ENCODE measurements at places on chromosomes 7 and 10.

DNA sequence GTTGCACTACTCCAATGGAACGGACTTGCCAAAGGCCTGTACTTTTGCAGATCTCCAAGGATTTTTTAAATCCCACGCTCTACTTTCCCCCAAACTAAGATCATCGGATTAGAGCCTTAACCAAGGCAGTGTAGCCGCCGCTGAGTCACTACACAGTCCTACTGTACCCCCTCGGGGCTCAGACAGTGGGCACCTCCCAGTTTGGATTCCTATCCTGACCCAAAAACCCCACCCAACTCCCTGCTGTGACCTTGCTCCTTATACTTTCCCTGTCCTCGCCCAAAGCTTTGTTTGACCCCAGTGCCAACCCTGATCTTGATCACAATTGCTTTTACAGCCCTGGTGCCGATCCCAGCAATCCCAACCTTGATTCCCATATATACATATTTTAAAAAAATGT lies 17.5 kb upstream of the PLAU start:
- DNase-seq = no peak

GRCh38 chr10:56622335-56622973 lies 261.4 kb upstream of the ZWINT start:
- DNase-seq = no peak

- DNase-seq = no peak
Measured at GRCh38 chr7:131108212-131108940, 219.3 kb upstream of the MKLN1 start.

DNA sequence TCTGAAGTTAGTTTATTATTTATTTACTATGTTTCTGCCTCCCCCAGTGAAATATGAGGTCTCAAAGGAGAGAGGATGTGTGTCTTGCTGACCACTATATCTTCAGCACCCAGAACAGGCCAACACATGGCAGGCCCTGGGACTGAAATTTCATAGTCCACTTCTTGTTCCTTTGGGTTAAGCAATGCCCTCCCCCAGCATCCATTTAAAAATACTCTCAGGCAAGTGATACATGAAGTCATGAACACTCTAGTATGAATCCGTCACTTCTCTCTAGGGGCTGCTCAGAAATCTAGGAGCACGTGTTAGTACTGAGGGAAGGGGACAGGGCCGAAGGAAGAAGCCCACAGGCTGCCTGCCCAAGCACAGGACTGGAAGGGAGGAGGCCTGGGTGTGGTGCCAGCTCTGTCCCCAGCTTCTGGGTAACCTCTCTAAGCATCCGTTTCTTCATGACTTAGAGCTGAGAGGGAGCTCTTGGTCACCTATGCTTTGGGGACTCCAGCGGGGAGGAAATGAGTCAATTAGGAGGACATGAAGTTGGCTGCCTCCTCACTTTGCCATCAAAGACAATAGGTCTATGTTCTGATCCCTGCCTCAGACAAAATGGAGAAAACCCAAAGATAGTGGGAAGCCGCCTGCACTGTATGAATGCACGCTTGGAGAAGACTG lies 119.2 kb downstream of the KCNMA1 start:
- no peak for DNase-seq

- DNase-seq = no peak
Measured at GRCh38 chr7:136517971-136518370, 350.5 kb upstream of the CHRM2 start.

DNA sequence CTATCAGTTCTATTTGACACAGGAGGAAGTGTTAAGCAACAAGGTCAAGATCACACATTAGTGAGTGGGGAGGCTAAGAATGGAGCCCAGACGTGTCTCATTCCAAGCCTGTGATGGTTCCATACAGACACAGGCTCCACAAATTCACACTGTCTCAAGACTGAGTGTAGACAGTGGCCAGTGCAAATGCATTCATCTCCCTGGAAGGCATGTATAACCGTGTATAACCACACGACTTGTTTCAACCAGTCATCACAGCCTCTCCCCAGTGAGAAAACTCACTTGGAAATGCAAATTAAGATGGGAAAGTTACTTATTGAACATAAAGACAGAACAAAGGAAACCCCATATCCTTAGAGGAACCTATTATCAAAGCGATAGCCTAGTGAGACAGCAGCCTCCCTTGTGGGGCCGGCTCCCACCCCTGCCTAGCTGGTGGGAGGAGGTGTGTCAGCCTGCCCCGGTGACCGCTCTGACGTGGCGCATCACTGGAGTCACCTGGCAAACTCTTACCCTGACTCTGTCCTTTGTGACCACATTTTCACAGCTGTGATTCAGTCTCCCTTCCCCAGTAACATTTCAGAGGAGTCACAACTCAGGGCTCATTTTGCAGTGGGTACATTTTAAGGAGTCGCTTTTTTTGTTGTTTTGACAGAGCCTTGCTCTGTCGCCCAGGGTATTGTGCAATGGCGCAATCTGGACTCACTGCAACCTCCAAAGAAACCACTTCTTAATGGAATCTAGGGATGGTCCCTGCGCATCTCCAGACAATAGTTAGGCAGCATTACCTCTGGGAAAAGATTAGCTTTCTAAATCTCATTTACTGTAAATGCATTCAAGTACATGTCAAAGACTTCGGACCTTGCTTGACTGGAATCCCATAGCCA lies 126.6 kb upstream of the PARD3 start:
- DNase-seq = peak; percentile 13

- no peak for DNase-seq
Measured at GRCh38 chr10:129788215-129788614, 175.9 kb downstream of the EBF3 start.

DNA sequence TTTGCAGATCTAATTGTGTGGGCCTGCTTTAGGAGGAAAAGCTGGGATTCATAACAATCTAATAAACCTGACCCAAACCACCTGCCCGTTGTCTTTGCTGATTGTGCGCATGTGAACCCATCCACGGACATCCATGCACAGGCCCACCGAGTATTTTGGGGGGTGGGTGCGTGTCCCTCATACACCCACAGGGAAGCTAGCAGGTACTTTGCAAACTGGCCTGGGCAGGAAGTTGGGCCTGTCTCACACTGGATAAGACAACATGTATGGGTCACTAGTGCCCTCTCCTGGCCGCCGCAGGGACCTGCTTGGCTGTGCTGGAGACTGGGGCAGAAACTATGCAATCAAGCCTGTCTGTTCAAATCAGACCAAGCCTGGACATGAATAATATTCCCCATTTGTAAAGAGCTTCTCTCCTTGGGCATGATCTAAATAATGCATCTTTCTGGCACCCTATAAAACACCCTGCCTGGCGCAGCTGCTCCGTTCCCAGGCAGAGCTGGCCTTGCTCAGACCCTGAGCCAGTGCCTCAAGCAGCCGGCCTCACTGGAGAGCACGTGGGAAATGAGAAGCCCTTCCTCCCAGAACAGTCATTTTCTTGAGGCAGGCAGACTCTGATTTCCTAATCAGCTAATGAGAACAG lies 15.8 kb downstream of the ECHDC3 start:
- peak; percentile 76 for DNase-seq

DNA sequence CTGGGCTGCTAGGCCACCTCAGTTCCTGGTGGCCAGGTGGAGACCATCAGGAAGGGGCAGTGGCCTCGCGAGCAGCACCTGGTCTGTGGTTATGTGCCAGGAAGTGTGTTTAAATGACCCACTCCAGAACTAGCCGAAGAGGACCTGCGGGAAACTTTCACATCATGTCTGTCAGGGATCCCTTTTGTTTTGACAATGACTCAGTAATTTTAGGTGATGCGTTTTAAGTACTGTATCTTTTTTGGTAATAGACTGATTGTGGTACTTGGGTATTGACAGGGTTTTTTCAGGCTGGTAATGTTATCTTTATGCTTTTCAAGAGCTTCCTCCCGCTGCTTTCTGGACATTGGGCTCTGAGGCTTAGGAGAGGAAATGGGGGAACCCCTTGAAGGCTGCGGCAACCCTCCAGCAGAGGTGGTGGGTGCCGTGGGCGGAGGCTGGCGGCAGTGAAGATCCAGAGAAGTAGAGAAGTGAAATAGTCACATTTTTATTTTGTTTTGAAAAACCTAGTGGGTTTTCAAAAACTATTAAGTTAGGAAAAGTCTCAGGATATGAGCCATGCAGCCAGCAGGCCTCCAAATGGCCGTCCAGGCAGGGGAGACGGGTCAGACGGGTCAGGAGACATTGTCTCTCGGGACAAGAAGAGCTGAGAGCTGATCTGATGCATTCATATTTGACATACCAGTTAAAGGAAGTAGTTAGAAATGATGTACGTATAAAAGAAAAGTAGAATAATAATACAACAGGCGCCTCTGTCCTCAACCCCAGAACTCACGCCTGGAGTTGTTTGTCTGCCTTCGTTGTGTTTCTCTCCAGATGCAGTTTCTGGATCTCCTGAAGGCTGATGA lies 27.7 kb downstream of the PPP2R2D start:
- DNase-seq = peak; percentile 36

DNA sequence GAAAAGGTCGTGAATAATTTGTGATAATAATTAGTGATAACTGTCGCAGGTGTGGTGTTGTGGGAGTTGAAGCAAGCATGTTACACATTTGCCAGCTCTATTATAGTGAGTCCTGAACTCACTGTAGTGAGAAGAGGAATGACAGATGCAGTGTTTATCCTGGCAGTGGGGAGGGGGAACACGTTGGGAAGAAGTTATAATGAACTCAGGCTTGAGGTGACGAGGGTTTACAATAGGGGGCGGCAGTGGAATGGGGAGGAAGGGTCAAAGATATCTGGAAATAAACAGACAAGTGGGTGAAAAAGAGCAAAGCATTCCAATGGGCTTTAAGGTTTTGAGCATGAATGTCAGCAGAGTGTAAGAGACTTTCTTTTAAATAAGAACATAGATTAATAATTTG lies 49.6 kb downstream of the ITPRID1 start:
- DNase-seq = no peak

GRCh38 chr10:100725869-100726426 lies 19.4 kb upstream of the PAX2 start:
- no peak for DNase-seq

- no peak for DNase-seq
Measured at GRCh38 chr10:22656036-22656435, 58.3 kb downstream of the PIP4K2A start.

Data from fibroblast of upper back skin (primary cell).